HT-29 (cell line): ENCODE measurements at places on chromosomes 7 and 10. TPM values are rescaled to one million over a fixed set of nuclear protein-coding genes. Genes with fewer than 3 reads are reported as not detected.
A peak's percentile ranks its signal among the peaks of the same experiment; 100 is the strongest.

DNA sequence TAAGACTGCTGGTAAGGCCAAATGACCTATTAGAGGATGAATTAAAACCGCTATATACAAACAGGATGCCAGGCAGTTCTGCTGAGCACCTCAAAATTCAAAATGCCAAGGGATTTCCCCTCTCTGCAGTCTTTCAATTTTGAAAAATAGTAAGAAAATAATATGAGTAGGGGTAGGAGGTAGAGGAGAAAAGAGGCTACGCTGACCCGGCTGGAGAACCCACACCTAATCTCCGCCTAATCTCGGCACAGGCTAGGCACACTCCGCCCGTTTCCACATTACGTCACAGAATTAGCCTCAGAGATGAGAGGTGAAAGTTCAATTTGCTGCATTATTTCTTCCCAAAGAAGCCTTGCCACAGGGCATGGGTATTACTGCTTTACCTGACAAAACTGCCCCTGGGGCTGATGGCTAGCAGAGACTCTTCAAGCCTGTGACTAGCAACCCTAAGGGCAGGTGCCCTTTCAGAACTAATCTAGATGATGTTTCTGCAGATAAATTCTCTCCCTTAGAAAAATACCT lies 21.3 kb upstream of the SPOCK2 start:
- no peak for DNase-seq

DNA sequence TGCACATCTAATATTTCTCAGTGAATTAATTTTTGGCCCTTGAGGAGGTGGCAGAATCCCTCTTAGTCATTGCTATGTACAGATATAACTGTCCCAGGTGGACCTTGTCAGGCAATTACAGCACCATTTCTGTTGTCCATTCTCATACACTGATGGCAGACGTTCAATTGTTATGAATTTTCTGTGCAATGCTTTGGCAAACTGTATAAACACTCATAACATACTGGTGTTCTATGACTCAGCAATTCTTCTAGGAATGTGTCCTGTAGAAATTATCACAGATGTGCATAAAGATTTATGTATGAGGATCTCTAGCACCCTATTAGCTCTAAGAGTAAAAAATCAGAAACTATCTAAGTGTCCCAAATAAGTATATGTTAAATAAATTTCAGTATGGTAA lies 80.8 kb downstream of the DNAJB9 start:
- peak; percentile 10 for DNase-seq

GRCh38 chr10:71598621-71599055 lies 120.9 kb downstream of the C10orf105 start:
- DNase-seq, result no peak

GRCh38 chr7:92753614-92754013 lies 82.8 kb downstream of the CDK6 start:
- no peak for DNase-seq

DNA sequence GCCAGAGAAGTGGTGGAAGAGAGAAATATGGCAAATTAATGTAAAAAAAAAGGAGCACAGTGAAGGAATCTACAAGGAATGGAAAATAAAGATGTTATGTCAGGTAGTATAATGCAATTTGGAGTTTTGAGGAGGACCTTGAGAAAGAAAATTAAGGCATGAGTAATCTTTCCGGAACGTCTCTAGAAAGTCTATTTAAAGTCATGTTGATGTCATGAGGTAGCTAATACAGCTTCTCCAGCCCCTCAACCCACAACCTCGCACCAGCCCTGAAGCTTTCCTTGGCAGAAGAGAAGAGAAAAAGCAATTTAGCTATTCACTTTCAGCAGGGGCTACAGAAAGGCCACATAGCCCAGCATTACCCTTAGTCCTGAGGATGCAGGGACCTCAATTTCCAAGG lies 22.5 kb downstream of the TRDMT1 start:
- DNase-seq, result no peak

The PTPRZ1 gene
- not detected in 2 replicates for total RNA-seq
